ENCODE measurements at places on chromosomes 1 and 21.

DNA sequence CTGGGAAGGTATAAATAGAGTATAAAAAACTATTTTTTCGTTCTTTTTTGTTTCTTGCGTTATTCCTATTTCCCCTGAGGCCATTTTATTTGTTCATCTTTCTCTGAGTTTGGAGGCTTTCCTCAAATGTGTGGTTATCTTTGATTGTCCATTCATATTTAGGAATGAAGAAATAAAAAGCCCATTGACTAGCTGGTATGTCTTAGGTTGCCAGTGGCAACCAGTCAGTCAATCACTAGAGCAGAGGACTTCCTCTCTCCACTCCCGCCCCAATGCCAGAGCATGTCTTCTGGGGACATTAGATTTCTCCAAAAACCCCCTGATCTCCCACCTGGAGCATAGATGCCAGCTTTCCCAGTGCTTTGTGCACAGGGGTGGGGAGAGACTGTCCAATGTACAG is 20.7 kb upstream of the FOXE3 start:
- no peak for DNase-seq

DNA sequence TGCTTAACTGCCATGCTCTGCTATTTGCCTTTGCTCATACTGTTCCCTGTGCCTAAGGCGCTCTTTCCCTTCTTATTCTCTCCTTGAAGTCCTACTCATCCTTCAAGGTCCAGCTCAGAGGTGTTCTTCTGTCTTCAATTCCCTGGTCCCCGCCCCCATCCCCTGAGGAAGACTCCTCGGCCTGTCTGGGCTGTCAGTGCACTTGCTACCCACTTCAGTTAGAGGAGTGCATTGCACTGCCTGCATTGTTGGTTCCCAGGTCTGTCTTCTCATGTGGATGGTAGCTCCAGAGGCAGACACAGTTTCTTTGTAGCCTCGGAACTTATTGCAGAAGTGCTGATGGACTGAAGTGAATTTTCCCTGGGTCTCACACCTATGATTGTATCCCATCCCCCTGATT is 194.0 kb downstream of the C1orf94 start:
- DNase-seq, result no peak

DNA sequence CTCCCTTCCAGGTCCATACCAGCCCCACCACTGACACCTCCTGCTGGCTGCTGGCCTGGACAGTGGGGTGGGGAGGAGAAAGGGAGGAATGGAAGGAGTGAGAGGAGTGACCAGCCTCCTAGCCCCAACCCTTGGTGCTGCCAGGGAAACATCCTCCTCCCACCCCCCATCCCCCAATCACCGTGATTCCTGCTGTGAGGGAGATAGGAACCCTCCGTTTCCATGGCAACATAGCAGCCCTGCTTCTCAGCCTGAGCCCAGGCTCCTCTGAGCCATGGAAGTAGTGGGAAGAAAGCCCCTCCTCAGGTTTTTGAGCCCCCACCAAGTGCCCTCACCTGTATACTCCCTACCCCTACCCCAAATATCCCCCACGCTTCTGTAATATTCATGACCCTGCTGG is 44.4 kb upstream of the SCMH1 start:
- DNase-seq, result no peak

DNA sequence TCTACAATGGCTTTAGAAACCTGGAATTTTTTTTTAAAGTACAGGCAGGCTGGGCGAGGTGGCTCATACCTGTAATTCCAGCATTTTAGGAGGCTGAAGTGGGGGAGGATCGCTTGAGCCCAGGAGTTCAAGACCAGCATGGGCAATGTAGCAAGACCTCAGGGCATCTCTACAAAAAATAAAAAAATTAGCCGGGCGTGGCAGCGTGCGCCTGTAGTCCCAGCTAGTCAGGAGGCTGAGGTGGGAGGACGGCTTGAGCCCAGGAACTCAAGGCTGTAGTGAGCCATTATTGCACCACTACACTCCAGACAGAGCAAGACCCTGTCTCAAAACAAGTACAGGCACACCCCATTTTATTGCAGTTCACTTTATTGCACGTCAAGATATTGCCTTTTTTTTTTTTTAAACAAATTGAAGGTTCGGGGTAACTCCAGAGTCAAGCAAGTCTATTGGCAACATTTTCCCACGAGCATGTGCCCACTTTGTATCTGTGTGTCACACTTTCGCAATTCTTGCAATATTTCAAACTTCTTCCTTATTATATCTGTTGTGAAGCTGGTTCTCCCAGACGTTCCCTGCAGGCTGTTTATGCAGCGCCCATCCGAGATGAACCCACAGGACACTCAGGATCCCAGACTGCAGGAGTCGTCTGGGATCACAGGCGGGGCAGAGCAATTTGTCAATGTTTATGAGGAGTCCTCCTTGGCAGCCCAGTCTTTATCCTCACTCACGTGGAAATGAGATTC is 4.7 kb downstream of the HES2 start:
- DNase-seq, result no peak

- DNase-seq, result peak; percentile 85
These were observed 27.8 kb upstream of the RNF187 start for GRCh38 chr1:228459091-228459993.

DNA sequence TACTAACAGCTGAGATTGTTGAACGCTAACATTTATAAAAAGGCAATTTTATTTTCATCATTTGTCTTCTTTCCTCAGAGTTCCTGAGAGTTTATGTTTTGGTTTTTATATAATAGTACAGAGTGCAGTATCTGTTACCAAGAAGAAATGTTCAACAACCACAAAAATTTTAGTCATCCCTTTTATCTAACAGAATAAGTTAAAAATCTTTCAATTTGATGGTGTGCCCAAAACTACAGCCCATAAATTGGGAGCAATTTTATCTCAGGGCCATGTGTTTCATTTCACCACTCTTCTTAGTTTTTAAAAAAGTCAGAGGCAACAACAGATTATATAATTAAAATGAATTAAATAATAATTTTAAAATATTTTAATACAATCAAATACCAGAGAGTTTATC is 37.1 kb downstream of the NEXN start:
- DNase-seq, result no peak

GRCh38 chr21:38968887-38969543 is 163.3 kb downstream of the ETS2 start:
- DNase-seq, result peak; percentile 21

- DNase-seq, result no peak
These were observed 259.2 kb downstream of the FMN2 start for GRCh38 chr1:240350910-240351331.

- DNase-seq, result no peak
These were observed 52.7 kb downstream of the LDLRAD2 start for GRCh38 chr1:21864730-21865129.

DNA sequence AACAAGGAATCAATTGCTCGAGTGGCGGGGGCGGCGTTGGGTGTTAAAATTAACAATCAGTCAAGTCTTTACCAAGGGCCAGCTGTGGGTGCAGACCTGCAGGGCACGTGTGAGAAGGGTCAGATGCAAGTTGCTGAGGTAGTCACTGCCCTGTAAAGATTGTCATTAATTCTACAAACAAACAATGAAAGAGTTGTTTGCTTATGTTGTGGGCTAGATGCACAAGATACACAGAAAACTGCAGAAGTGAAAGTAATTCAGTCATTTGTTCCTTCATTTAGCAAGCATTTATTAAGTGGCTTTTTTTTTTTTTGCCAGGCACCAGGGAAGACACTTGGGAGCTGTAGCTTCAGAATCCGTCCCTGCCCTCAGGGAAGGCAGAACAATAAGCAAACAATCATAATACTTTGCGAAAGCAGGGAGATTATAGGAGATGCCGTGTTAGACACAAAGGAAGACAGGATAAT is 79.5 kb downstream of the NR5A2 start:
- no peak for DNase-seq

- DNase-seq, result no peak
These were observed 49.0 kb downstream of the CACHD1 start for GRCh38 chr1:64518692-64519481.

All from SHP77 (cell line).